ENCODE measurements at places on chromosomes 2 and 18.

- no peak for DNase-seq
Observed at GRCh38 chr2:45199973-45200372, 190.7 kb upstream of the SIX2 start.

GRCh38 chr2:173797586-173798263 is 167.4 kb downstream of the SP3 start:
- DNase-seq: no peak

- DNase-seq: peak; percentile 50
Observed at GRCh38 chr2:140863713-140864112, 1267.1 kb downstream of the LRP1B start.

DNA sequence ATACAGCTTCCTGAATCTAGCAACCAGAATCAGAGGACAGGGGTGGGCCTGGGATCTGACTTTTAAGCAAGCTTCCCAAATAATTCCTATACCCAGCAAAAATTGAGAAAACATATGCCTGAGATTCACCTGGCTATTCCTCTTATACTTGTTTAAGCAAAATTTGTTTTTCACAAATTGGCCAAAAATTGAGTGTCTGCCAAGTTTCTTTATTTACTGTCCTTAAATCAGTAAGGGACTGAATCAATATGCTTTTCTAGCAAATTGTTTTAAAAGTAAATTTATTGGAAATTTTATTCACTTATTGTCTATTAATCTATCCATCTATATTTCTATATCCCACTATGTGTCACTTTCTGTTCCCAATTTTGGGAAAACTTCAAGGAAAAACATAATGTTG is 337.0 kb upstream of the ZNF804A start:
- no peak for DNase-seq

DNA sequence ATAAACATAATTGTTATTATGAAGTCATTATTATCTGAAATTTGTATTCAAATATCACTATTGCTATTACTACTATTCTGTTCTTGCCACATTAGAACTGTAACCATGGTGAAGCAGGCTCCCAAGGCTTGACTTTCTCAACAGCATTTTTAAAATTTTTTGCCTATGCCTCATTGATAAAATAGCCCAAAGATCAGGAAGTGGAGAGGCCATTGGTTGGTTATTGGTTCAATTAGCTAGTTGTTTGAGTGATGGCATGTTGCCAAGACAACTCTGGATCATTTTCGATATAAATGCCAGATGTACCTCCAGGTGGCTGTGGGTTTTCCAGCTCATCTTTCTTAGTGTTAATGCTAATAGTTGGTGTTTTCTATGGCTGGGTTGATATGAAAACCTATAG is 513.5 kb downstream of the TRIB2 start:
- DNase-seq: no peak

GRCh38 chr2:18722101-18722500 is 132.7 kb upstream of the NT5C1B start:
- no peak for DNase-seq

DNA sequence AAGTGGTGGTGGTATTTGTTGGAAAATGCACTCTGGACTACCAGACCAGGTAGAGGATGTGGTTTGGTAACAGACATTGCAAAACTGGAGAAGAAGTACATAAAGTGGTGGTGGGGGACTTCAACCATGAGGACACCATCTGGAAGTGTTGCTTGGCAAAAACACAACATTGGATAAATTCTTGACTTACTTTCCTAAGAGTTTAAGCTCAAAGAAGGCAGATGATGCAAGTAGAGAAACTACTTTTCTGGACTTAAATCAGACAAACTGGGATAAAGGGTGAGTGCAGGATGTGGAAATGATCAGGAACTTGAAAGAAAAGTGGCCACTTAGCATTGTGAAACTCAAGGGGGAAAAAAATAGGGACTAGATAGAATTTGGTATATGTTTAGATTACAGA is 487.4 kb downstream of the ZEB2 start:
- no peak for DNase-seq

DNA sequence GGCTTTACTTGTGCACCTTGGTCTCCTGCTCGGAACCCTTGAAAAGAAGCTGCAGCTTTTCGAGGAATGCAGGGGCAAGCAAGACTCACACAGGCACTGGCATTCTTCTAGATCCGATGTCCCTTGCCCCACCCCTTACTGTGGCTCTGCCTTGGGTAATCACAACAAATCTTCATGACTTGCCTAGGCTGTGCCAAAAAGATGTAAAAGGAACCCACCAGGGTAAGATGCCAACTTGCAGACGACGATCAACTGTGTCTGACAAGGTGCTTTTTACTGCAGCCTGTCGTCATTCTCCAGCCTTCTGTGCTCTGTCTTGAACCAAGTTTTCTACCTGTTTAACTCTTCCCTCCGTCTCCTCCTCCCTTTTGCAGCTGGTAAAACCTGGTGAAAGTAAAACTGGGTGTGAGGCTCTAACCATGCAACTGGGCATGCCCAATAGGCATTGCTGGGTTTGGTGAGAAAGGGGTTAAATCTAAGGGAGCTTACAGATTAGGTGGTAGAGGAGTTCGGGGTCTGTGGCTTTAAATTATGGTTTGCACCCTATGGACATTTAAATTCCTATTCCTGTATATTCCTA is 909 bp upstream of the NRXN1 start:
- DNase-seq: no peak

DNA sequence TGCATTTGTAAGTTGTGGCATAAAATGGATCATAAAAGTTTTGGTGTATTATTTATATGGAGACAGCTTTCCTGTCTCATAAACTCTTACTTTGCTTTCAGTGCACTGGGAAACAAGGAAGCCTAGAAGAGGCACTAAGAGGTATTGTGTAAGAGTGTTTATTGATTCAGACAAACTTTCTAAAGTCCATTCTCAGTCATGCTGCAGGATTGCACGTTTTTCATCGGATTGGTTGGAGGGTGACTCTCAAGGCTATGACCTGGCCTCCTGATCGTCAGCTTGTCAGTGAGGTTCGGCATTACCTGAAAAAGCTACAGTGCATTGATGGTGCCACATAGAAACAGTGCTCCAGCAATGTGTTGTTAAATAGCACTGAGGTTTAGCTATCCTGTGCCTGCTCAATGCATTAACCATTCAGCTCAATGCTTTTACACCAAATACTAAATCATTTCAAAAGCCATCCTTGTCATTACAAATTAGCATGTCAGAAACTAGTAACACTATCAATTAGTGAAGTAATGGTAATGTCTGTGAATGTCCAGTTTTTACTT is 545.5 kb downstream of the CBLN2 start:
- DNase-seq: no peak

DNA sequence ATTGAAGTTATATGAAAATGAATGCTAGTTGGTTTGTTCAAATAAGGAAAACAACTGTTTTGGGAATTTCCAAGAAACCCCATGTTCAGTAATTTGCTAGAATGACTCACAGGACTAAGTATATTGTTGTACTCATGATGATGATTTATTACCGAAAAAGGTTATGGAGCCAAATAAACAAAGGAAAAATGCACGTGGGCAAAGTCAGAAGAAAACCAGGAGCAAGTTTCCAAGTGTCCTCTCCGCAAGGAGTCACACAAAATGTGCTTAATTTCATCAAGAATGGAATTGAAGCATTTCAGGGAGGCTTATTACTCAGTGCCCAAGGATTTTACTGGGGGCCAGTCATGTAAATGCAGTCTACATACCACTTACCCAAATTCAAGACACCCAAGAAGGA is 1652.4 kb upstream of the TMEFF2 start:
- DNase-seq: no peak

GRCh38 chr2:42742740-42743658 is 20.9 kb downstream of the OXER1 start:
- DNase-seq: no peak

DNA sequence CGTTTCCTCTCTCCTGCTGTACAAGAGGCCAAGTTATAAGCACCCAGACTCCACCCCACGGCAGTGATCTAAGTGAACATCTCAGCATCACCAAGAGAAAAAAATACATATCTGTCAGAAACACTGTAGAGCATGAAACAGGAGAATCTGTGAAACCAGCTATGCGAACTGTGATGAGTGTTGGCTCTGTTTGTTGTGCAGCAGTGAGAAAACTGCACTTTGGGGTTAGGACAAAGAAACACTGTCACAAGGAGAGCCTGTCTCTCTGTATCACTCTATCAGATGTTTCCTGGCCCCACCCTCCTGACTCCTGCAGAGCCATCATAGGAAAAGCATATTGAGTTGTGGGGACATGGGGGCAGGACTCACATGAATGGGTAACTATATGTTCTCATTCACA is 87.1 kb downstream of the LAMA3 start:
- DNase-seq: no peak

- DNase-seq: no peak
Observed at GRCh38 chr2:224213396-224213795, 174.3 kb upstream of the SERPINE2 start.

GRCh38 chr2:222731201-222731621 is 59.8 kb downstream of the MOGAT1 start:
- no peak for DNase-seq

DNA sequence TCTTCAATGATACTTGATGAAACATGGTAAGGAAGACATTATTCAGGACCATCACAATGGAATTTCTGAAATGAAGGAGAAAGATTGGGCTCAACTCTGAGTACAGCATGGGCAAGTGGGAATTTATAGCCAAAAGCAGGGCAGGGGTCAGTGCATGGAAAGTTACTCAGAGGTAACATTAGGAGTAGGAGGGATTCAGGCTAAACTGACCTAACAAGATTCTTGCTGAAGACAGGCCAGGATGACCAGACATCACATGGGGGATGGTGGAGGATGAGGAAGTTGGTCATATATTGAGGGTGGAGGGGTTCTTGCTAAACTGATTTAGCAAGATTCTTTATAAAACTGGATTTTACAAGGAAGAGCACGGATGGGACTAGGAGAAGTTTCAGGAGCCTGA is 489.8 kb downstream of the ADCYAP1 start:
- DNase-seq: no peak

- DNase-seq: no peak
Observed at GRCh38 chr2:239433777-239434403, 33.1 kb upstream of the HDAC4 start.

DNA sequence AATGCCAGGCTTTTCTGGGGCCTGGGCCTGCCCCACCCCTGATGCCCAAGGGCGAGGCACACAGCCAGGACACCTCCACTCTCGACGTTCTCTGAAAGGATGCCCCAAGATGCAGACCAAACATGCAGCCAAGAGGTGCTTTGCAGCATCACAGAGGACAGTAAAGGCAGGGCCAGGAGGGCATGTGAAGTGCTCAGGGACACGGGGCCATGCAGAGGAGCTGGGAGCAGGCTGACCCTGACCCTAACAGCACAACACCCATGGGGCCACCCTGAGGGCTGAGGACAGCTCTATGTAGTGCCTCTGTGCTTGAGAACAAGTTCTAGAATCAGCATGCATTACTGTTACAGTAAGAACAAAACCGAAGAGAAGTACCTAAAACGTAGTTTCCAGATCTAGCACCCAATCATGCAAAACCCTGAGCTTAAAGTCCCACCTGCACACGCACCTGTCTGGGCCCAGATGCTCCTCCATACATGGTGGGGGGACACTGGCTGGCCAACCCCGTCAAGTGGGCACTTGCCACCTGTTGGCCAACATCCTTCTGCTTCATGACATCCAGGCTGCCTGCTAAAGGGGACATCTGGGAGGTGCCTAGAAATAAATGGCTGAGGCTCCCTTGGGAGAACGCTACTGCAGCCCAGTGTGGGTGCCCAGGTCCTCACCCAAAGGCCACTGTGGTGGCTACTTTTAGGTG is 15.4 kb downstream of the HS6ST1 start:
- DNase-seq: no peak

DNA sequence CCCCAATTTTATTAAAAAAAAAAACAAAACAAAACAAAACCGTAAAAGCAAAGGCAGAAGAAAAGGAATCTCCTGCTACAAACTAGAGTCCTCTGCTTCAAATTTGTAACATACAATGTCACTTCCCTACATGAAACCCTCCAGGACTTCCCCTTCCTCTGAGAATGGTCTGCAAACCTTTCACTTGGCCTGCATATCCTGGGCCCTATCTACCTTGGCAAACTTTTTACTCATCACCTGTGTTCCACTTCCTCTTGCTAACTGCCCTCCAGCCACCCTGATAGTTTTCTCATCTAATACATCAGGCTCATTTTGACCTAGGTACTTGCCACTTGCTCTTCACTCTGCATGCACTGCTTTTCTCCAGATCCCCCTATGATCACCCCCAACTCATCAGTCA is 255.5 kb downstream of the ETAA1 start:
- DNase-seq: no peak

DNA sequence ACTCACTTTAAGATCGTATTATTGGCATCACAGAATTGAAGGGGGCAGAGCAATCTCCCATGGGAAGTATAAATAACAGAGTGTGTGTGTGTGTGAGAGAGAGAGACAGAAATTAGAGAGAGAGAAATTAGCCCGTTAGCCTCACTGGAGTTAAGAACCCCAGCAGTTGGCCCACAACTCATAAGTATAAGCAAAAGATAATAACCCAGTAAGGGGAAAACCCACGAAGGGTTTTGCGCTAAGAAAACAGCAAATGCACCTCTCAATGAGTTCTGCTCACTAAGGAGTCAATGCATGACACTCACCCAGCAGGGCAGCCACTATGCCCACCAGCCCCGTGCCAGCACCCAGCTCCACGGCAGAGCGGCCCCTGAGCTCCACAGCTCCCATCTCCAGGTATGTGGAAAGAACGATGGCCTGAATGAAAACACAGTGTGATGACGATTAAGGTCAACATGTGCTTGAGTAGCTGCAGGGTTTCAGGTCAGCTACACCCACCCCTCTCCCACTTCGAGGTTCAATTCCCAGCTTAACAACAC is 3.6 kb downstream of the METTL21A start:
- no peak for DNase-seq

- peak; percentile 14 for DNase-seq
Observed at GRCh38 chr18:60982329-60982695, 350.9 kb upstream of the CDH20 start.

- DNase-seq: no peak
Observed at GRCh38 chr2:15365411-15365810, 195.7 kb downstream of the NBAS start.

GRCh38 chr18:58576638-58577251 is 52.1 kb downstream of the ALPK2 start:
- DNase-seq: no peak

DNA sequence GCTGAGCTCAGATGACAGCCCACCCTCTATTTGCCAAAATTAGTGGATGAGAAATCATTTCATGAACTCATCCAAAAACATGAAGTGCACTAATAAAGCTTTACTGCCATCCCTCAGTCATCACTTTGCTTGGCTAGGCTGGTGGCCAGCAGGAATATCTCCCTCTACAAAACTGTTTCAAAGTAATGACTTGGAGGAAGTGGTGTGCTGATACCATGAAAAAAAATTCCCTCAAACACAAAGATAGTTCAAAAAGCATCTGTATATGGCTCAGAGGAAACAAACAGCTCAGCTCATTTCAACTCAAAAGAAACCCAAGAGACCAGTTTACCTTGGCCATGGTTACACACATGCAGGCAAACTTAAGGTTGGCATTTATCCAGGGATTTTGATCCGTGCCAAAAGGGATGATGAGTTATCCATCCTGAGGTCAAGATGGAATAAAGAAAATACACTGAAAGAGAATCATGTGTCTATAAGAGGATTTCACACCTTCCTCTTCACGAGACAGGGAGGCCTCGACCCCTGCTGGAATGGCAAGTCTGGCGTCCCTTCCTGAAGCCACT is 18.4 kb upstream of the WIPF1 start:
- DNase-seq: no peak

GRCh38 chr2:203021991-203022390 is 7.3 kb downstream of the NBEAL1 start:
- no peak for DNase-seq
